H1 (cell line): ENCODE measurements at places on chromosomes 3 and 15.

DNA sequence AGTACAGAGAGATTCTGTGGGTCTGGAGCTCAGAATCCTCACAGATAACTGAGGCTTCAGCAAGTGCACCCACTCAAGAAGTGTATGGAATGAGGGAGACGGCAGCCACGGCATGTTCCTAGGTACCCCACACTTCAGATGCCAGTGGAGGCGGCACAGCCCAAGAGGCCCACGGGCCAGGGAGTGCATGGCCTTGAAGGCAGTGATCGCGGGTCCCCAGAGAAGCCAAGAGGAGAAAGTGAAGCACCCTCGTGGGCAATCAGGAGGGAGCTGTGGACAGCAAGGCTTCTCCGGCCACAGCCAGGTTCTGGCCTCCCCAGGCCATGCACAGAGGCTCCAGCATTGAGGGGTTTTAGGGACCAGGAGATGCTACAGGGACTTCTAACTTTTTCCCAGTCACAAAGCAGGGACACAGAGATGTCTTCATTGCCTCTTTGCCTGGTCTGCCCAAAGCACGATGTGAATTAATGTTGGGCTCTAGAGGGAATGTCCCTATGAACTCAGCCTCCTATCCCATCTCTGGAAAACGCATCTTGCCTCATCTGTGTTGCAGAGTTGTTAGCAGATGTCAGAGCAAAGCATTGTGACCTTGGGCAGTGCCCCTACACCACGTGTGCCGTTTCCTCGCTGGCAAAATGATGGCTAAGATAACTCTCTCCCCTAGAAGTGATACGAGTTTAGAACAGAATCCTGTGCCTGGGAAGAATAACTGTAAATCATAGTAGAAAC lies 2.6 kb upstream of the MAP6D1 start:
- DNase-seq, result no peak

DNA sequence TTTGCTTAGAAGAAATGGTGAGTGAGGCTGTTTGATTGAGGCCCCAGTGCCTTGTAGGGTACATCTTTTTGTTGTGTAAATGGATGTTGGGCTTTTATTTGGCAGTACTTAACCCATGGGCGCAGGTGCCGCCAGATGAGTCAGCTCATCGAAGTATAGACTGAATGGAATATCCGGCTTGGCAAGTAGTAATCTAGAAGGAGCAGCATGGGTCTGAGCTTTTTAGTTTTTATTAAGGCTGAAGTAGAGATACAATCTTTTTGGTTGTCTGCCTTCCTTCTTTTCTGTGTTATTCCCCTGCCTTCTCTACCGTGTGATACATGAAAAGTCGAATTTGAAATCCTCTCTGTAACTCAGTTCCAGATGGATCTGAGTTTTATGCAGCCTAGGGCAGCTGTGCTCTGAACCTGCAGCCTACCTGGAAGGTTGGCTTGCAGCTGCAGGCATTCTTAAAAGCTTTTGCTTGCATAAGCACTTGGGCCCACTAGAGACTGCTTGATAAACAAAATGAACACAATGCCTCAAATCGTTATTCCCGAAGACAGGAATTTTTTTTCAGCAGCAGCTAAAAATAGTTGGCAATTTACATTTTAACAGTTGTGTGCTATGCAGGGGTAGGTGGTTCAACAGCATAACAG lies 177.5 kb upstream of the CGNL1 start:
- DNase-seq, result peak; percentile 74

DNA sequence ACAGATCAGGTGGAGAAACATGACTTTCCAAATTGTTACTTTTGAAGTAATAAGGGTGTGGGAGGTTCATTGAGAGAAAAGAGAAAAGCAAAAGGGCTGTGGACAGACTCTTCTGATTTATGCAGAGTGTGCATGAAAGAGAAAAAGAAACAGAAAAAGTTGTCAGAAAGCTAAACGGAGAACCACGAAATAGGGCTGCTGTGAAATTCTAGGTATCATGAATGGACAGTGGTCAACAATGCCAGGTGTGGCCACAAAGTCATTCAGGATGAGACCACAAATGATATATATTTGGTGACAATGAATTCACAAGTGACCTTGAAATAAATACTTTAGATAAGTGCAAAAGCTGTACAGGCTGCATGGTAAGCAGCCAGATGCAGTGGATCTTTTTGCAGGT lies 170.1 kb downstream of the IL5RA start:
- no peak for DNase-seq

- no peak for DNase-seq
These were observed 24.8 kb upstream of the ZNF774 start for GRCh38 chr15:90327311-90327710.

- DNase-seq, result no peak
These were observed 258.1 kb upstream of the NECTIN3 start for GRCh38 chr3:110813541-110813940.

DNA sequence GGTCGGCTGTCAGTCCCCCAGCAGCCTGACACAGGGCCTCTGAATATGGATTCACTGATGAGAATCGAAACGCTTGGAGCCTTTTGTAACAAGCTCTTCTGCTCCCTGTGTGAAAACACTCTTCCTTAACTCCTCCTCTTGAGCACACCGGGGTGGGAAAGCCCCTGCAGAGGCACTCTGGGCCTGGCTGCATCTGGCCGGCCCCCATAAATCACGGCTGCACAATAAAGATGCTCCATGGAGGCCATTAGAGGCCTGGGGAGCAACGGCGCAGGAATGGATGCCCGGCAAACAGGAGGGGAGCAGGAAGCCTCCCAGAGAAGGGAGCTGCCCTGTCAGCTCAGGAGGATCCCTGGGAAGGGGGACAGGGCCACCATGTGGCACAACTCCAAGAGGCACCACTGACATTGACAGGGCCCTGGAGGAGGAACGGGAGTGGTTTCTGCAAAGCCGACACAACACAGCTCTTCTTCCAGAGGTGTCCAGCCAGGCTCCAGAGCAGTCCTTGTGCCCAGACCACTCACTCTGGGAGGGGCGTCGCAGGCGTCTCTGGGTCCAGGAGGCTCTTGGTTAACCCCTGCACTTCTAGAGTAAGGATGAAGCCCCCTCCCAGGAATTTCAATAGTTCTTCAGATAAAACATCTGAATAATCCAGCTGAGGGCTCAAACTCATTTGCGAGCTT lies 509.3 kb upstream of the PPP2R3A start:
- DNase-seq, result peak; percentile 63

DNA sequence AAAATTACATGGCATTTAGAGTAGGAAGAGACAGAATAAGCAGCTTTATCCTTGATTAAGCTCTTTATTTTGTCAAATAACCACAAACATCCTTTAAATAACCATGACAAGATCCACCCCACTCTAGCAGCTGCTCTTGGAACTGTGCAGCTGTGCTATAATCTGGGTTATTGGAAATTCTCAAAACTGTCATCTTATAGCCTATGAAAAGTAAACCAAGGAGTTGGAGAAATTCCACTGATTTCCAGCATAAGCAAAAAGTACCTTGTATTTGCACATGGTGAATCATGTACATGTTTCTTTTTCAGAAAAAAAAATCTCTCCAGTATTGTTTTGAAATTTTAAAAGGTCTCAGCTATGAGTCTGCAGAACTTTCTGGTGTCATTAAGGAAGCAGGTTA lies 88.8 kb upstream of the ABI3BP start:
- no peak for DNase-seq

- DNase-seq, result no peak
These were observed 7.2 kb upstream of the MAP4 start for GRCh38 chr3:48023377-48023776.

DNA sequence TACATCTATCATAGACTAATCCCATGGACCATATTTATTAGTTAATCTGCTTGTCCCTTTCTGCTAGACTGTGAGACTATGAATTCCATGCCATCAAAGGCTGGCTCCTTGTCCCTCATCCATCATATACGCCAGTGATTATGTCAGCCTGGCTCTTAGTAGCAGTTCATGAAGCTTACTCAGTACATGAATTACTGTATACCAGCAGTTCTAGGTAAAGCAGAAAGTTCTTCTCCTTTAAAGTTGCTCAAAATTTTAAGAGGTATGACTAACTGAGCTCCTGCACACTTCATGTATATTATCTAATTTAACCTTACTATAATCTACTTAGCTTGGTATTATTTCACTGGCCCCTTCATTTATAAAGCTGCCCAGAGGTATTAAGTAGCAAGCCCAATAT lies 190.9 kb upstream of the TBL1XR1 start:
- DNase-seq, result no peak

DNA sequence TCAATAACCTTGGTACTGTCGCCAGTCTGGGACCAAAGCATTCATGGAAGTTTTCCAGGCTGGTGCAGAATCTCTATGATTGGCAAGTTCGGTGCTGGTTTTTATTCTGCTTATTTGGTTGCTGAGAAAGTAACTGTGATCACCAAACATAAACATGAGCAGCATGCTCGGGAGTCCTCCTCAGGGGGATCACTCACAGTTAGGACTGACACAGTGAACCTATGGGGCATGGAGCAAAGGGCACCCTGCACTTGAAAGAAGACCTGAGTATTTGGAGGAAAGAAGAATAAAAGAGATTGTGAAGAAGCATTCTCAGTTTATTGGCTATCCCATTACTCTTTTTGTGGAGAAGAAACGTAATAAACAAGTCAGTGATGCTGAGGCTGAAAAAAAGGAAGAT lies 19.1 kb upstream of the EIF2B5 start:
- DNase-seq, result no peak

DNA sequence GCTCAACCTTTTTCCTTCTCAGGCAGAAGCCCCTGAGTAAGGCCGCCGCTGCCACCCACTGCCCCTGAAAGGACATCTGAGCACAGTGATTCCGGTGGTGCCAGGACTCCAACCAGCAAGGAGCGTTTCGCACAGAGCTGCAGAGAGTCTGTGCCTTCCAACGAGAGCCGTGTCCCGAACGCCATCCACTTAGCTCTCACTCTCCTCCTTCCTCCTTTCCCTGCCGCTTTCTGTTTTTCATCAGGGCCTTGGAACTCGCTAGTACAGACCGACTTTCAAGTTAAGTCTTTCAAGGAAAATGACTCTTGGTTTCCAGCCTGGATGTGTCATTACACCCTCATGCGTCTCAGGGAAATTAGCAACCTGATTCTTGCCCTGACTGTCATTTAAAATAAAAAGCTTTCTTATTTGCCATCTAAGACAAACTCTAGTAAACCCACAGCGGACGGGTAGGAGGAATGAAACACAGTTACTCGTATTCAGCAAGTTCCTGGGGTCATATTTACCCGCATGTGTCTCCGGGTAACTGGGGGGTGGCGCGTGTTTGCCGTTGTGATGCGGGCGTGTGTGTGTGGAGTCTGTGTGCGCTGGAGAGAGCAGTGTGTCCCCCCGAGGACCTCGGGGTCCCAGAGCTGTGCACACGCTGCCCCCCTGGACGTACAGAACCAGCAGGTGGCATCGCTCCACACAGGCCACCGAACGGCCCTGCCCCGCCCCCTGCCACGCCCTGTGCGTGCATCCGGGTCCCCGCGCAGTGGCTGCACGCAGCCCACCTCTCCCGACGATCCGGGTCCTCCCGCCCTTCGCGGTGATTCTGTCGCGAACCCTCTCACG lies 30.4 kb upstream of the ALDH1A3 start:
- no peak for DNase-seq

DNA sequence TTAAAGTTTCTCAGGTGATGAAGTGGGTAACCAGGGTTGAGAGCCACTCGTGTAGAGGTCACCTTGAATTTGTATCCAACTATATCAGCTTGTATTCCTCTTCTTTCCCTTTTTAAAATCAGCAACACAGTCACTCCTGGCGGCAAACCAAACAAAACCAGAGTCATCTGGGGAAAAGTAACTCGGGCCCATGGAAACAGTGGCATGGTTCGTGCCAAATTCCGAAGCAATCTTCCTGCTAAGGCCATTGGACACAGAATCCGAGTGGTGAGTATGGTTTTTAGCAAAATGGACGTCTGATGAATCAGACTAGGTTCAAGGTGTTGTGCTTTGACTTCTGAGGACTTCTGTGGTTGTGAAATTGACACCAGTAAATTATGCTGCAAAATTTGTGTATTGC lies 3.9 kb downstream of the RPL35A start:
- DNase-seq, result no peak

GRCh38 chr3:100316641-100317069 lies 17.9 kb upstream of the NIT2 start:
- no peak for DNase-seq

DNA sequence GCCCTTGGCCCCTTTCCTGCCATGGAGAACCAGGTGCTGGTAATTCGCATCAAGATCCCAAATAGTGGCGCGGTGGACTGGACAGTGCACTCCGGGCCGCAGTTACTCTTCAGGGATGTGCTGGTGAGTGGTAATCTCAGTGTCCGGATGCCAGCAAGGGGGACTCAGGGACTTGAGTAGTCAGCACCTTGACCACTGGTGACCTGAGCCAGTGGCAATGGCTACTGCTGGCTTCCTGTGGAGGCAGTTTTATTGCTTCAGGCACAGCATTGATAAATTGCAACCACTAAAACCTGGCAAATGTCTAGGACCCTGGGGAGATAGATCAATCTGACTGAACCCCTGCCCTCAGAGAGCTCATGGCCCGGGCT lies 830 bp downstream of the MAP2K5 start:
- no peak for DNase-seq

GRCh38 chr3:18111796-18112232 lies 313.3 kb downstream of the SATB1 start:
- DNase-seq, result no peak

DNA sequence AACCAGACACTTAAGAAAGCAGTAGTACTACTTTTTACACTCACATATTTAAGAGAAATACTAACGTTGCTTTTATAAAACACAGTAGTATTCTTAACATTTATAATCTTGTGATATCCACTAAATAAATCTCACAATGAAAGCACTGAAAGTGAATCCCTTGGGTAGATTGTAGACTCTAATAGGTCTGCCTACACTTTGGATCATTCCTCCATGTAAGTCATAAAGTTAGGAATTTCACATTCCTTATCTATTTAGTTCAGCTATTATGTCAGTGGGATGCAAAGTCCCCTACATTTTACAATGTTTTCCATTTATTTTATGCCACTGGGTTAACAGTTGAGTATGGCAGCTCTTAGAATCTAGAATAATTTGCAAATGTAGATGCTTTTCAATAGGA lies 330.7 kb downstream of the LSAMP start:
- no peak for DNase-seq

- no peak for DNase-seq
These were observed 3.0 kb downstream of the HDC start for GRCh38 chr15:50262533-50262932.

DNA sequence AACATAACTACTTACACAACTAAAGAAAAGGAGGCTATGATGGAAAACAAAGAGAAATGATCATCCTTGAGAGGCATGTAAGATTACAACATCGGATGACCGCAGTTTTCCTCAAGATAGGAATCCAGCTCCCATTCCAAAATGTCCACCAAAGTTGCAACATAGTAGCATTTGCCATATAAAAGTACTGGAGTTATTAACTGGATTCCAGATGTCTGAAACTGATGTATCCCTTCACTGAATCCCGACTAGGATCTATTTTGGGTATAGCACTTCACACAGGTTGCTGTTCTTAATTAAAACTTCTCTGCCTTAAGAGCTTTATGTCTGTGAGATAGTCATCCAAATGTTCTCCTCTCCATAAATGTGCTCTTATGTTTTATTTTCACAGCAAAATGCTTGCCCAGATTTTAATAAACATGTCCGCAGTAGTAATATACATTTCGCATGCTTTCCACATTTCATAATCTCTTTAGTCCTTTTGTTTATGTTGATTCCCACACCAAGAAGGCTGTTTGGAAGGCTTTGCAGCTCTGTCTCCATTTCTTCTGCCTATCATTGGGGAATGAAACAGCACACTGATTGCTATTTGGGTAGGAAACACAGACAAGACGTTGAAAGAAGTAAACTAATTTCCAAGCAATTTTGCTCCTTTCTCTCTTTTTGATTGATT lies 716.5 kb upstream of the CFAP20DC start:
- DNase-seq, result no peak
